ENCODE measurements at places on chromosomes 3 and 15.

DNA sequence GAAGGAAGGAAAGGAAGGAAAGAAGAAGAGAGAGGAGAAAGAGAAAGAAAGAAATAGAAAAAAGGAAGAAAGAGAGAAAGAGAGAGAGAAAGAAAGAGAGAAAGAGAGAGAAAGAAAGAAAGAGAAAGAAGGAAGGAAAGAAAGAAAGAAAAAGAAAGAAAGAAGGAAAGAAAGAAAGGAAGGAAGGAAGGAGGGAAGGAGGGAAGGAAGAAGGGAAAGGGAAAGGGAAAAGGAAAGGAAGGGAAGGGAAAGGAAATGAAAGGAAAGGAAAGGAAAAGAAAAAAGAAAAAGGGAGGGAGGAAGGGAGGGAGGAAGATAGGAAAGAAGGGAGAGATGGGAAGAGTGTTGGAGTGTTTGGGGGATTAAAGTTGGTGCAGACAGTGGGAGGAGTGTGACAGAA is 450.1 kb downstream of the GBE1 start:
- DNase-seq: no peak

DNA sequence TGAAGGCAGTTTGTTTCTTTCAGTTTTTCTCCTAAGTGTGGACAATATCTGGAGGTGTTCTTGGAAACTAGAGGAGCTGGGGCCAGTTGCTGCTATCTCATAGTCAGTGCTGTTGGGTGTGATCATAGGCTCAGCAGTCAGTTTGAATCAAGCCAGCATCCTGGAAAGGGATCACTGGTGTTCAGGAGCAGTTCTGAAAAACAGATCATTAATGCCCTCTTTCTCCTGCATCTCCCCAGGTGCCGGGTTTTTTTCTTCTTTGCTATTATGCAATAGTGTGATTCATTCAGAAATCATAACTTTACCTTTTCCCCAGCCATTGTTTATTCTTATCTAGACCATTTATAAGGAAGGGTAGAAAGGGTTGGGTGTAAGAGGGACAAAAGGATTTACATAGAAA is 24.0 kb downstream of the LNP1 start:
- DNase-seq: no peak

GRCh38 chr3:12345584-12346494 is 57.0 kb downstream of the PPARG start:
- DNase-seq: no peak

GRCh38 chr15:20346082-20346805 is 195.4 kb downstream of the GOLGA6L6 start:
- no peak for DNase-seq

DNA sequence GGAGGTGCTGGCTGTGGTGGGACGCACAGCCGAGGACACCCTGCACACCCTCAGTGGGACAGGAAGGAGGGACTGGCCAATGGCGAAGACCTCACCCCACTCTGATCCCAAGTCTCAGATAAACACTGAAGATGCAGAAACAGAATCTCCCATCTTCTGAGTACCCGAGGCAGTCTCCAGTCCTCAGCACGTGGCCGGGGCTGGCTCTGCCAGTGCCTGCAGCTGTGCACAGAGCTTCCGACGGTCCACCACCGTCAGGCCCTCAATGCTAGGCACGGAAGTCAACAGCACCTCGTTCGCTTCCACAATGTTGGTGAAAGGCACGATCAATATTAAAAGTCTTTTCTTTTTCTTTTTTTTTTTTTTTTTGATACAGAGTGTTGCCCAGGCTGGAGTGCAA is 16.8 kb upstream of the OCA2 start:
- DNase-seq: no peak
